Upper lobe of right lung (tissue), 1 donor: ENCODE measurements at places on chromosomes 11 and 22. TPM values are rescaled to one million over a fixed set of nuclear protein-coding genes. Genes with fewer than 3 reads are reported as not detected.
A peak's percentile ranks its signal among the peaks of the same experiment; 100 is the strongest.

- no peak for DNase-seq
Observed at GRCh38 chr11:134556186-134556585, 144.1 kb upstream of the B3GAT1 start.

DNA sequence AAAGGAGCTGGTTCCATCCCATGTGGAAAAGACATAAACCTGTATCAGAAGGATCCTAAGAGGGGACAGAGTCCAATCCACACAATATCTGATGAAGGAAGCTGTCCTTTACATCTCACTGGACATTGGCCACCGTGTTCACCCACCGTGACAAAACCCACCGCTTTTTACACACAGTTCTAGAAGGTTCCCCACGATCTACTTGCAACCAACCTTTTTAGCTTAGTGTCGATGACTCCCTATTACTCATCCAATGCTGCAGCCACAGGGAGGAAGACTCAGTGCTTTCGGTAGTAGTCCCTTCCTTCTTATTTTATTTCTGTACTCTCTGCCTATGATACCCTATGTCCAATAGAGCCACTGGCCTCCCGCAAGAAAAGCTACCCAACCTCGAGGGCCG lies 65.4 kb downstream of the MAPK1 start:
- DNase-seq: no peak

GRCh38 chr11:97637701-97638100 lies 1247.9 kb downstream of the JRKL start:
- no peak for DNase-seq

ACR gene
- 4.5 TPM for total RNA-seq

GRCh38 chr11:84333221-84333620 lies 1047.1 kb upstream of the CCDC90B start:
- DNase-seq: no peak

GRCh38 chr22:44460287-44460686 lies 37.7 kb downstream of the RTL6 start:
- no peak for DNase-seq

- no peak for DNase-seq
Observed at GRCh38 chr11:128716661-128717210, 22.9 kb downstream of the FLI1 start.

BEST1 gene
- total RNA-seq: 9.6 TPM

- peak; percentile 54 for DNase-seq
Observed at GRCh38 chr22:47067911-47068625, 305.6 kb downstream of the TBC1D22A start.

DNA sequence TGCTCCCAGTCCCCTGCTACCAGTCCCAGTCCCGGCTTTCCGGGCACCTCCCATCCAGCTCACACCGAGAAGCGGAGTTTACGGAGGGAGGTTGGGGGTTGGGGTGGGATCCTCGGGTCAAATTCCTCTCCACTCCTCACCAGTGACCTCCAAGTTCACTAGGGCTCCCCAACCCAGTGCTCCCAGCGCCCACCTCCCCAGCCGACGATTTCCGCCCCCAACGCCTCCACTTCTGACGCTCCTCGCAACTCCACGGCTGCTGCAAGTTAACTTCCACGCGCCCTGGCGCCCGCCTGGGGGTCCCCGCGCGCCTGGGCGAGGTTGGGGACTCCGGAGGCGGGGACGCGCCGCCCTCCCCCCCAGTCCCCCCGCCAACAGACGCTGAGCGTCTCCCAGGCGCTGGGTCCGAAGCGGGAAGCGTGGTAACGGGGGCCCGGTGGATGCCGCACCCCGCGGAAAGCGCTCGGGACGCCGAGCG lies 526 bp downstream of the TPST2 start:
- peak; percentile 72 for DNase-seq

TTC36 gene
- total RNA-seq: 1.9 TPM

- DNase-seq: no peak
Observed at GRCh38 chr11:86664930-86665329, 7.5 kb downstream of the ME3 start.

- peak; percentile 87 for DNase-seq
Observed at GRCh38 chr22:29344137-29344536, 28.6 kb upstream of the RASL10A start.

GRCh38 chr11:39374963-39375698 lies 2084.3 kb downstream of the LRRC4C start:
- no peak for DNase-seq

DNA sequence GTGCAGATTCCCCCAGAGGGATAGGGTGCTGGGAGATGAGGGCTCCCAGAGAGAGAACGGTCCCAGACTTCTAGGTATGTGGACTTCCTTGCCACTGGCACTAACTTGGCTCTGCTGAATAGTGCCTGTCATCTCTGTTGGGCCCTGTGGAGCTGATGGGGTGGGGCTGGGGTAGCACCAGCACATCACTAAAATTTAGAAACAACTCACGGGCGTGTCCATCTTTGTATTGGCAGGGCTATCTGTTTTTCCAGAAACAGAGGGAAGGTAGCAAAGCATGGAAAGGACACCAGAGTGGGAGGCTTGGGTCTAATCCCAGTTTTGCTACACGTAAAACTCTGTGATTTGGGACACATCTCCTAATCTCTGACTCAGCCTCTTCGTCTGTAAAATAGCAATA lies 25.8 kb downstream of the SWAP70 start:
- DNase-seq: no peak

- DNase-seq: no peak
Observed at GRCh38 chr22:32411402-32411801, 645 bp downstream of the RTCB start.

- DNase-seq: no peak
Observed at GRCh38 chr11:70246196-70246595, 24.3 kb upstream of the PPFIA1 start.

UBQLN3 gene
- 0.14 TPM for total RNA-seq

GRCh38 chr11:102306048-102306597 lies 11.2 kb upstream of the BIRC3 start:
- DNase-seq: peak; percentile 87

- peak; percentile 46 for DNase-seq
Observed at GRCh38 chr11:66685276-66686099, 7.8 kb upstream of the RBM4B start.

DNA sequence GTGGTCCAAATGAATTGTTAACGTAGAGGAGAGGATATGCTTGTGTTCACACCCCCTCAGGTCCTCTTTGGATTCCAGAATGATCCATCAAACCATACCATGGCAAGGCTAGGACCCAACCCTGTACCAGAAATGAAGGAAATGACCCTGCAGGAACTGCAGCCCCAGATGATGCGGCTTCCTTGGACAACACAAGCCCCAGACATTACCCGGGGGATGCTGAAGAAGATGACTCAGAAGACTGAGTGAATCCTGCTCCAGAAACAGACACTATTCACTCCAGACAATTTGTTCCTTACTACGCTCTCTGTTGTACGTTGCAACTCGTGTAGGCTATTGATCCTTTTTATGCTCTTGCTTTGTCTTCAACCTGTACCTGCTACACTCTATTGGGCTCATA lies 15.2 kb upstream of the MTMR2 start:
- DNase-seq: no peak
